ENCODE measurements at places on chromosomes 1 and 21.

DNA sequence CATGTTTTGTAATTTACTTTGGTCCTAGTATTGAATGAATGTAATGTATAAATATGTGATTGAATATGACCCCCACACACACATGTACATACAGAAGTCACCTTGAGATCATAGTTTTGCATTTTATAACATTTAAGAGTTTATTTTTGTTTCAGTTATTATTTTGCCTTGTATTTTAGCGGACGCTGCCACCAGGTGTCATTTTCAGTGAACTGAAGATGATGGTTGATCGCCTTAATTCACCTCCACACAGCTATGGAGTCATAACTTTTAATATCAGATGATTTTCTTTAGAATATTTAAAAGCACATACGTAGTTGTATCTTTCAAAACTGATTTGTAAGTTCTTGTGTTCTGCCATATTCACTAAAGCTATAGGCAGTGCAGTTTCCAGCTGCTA, 130.4 kb downstream of the DYRK1A start:
- DNase-seq: no peak

GRCh38 chr1:112711670-112712069, 3.5 kb downstream of the PPM1J start:
- DNase-seq: no peak

GRCh38 chr1:23097316-23097715, 71.3 kb downstream of the LUZP1 start:
- DNase-seq: no peak

DNA sequence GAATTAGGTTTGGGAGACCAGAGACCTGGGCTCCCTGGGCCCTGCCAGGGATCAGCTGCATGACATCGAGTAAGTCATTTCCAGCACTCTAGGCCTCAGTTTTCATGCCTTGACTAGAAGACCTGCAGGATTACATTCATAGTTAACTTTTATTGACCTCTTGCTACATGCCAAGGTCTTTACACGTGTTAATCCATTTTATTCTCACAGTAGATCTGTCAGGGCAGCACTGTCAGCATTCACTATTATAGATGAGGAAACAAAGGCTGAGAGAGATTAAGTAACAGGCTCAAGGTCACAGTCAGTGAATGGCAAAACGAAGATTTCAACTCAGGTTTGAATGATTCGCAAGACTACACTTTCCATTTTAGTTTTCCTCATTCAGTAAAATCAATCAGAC, 37.0 kb downstream of the PGM1 start:
- no peak for DNase-seq

DNA sequence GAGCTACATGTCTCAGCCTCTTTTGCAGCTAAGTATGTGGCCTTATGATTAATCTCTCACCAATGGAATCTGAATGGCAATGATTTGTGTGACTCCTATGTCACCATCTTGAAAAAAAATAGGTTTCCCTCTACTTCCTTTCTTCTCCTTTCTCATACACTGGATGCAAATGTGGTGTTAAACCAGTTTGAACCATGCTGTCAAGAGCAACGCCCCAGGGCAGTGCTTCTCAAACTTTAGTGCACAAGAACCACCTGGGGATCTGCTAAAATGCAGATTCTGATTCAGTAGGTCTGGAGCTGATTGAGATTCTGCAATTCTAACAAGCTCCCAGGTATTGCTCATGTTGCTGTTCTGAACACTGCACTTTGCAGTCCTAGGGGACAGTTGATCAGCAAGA, 44.7 kb upstream of the ZNF644 start:
- DNase-seq: no peak

GRCh38 chr1:221761354-221762002, 19.6 kb upstream of the DUSP10 start:
- no peak for DNase-seq

DNA sequence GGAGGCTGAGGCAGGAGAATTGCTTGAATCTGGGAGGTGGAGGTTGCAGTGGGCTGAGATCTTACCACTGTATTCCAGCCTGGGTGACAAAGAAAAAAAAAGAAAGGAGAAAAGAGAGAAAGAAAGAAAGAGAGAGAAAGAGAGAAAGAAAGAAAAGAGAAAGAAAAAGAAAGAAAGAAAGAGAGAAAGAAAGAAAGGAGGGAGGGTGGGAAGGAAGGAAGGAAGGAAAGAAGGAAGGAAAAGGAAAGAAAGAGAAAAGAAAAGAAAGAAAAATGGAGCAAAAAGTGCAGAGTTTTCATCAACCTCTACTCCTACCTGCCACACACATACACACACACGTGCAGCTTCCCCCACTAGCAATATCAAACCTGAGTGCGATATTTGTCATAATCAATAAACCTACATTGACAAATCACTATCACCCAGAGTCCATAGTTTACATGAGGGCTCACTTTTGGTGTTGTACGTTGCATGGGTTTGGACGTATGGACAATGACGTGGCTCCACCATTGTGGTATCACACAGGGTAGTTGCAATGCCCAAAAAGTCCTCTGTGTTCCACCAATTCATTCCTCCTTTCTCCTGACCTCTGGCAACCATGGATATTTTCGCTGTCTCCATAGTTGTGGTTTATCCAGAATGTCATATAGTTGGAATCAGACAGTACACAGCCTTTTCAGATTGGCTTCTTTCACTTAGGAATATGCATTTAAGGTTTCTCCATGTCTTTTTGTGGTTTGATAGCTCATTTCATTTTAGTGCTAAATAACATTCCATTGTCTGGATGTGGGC, 36.5 kb downstream of the EVA1C start:
- DNase-seq: no peak

- no peak for DNase-seq
These were observed 9.4 kb downstream of the EPHA2 start for GRCh38 chr1:16146279-16147155.

GRCh38 chr21:15183813-15184257, 119.0 kb upstream of the NRIP1 start:
- no peak for DNase-seq

DNA sequence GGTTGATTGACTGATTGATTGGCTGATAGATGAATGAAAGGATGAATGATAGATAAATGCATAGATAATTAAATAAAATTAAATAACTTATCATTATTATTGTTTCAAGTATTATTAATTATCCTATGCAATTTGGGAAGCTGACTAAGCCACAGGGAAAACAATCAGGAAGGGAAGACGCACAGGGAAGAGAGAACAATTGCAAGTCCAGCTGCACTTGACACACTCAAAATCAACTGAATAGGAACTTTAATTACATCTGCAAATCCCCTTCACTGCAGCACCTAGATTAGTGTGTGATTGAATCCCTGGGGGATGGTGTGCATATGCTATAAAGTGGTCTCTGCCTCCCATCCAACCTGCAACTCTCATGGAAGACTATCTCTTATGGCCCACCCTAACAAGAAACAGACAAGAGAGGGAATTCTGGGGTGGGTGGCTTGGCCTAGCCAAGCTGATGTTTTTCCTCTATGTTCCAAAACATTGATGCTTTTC, 161.1 kb upstream of the FGGY start:
- no peak for DNase-seq

GRCh38 chr1:244391761-244392160, 59.9 kb downstream of the ADSS2 start:
- DNase-seq: no peak

GRCh38 chr1:99538618-99538956, 107.3 kb upstream of the PALMD start:
- no peak for DNase-seq

GRCh38 chr1:113168946-113169345, 95.9 kb downstream of the LRIG2 start:
- DNase-seq: no peak

- DNase-seq: no peak
These were observed 77.0 kb upstream of the DPH5 start for GRCh38 chr1:101102426-101103156.

- no peak for DNase-seq
These were observed 122.0 kb downstream of the ADSS2 start for GRCh38 chr1:244329591-244330317.
